ENCODE measurements at places on chromosomes 4 and X.

GRCh38 chr4:82900066-82900410 is 497 bp upstream of the THAP9 start:
- H3K4me1 ChIP-seq: 0 out of 2 replicates have a peak, but pooled peaks cover 4% of the 10 kb centered on the region
- H3K27ac ChIP-seq: peak overlapping the region; percentile 98
- no peaks in the 10 kb centered on the region for H3K27me3 ChIP-seq
- DNase-seq: peak; percentile 46
- peak overlapping the region; percentile 86 for H3K4me3 ChIP-seq

DNA sequence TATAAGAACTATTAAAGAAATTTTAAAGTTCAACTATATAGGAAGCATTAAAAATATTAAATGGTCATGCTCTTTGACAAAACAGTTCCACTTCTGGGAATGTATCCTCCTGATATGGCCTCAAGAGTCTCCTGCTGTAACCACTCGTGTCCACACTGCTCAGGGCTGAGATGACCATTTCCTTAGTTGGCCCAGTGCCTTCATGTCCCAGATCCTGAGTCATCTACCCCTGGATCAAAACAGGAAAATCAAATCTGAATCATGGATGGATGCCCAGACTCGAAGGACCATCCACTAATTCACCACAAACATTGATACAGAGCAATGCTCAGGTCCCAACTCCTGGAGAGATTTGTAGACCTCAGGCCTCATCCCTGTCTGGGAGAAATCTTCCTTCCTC is 44.7 kb downstream of the GPRASP3 start:
- no peaks in the 10 kb centered on the region for H3K36me3 ChIP-seq
- no peaks in the 10 kb centered on the region for H3K4me1 ChIP-seq
- H3K27me3 ChIP-seq: no peaks in the 10 kb centered on the region
- no peak overlapping the region for H3K27ac ChIP-seq
- H3K4me3 ChIP-seq: no peak overlapping the region
- no peak for DNase-seq

GRCh38 chrX:103845165-103845653 is 13.2 kb upstream of the RAB9B start:
- H3K4me1 ChIP-seq: no peaks in the 10 kb centered on the region
- no peaks in the 10 kb centered on the region for H3K27me3 ChIP-seq
- no peak overlapping the region for H3K27ac ChIP-seq
- H3K36me3 ChIP-seq: no peaks in the 10 kb centered on the region

DNA sequence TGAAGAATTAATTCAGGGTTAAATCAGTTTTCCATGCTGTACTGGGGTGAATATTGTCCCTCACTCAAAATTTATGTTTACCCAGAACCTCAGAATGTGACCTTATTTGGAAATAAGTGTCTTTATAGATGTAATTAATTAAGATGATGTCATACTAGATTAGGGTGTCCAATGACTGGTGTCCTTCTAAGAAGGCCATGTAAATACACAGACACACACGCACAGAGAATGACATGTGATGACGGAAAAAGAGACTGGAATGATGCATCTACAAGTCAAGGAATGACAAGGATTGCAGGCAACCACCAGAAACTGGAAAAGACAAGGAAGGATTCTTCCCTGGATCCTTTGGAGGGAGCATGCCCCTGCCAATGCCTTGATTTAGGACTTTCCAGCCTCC is 84.6 kb upstream of the GPR34 start:
- H3K27me3 ChIP-seq: no peaks in the 10 kb centered on the region
- H3K4me1 ChIP-seq: peaks cover 22% of the 10 kb centered on the region
- DNase-seq: no peak
- H3K4me3 ChIP-seq: no peak overlapping the region
- no peaks in the 10 kb centered on the region for H3K36me3 ChIP-seq
- H3K27ac ChIP-seq: peak overlapping the region; percentile 84

- H3K4me1 ChIP-seq: peaks cover 25% of the 10 kb centered on the region
- peaks cover 7% of the 10 kb centered on the region for H3K27me3 ChIP-seq
- no peak overlapping the region for H3K4me3 ChIP-seq
Observed at GRCh38 chr4:76806757-76807156, 91.2 kb downstream of the SOWAHB start.

- H3K27me3 ChIP-seq: no peaks in the 10 kb centered on the region
- H3K36me3 ChIP-seq: no peaks in the 10 kb centered on the region
- peaks cover 25% of the 10 kb centered on the region for H3K4me1 ChIP-seq
- no peak overlapping the region for H3K4me3 ChIP-seq
- DNase-seq: no peak
- no peak overlapping the region for H3K27ac ChIP-seq
Observed at GRCh38 chr4:42712854-42713253, 55.9 kb upstream of the ATP8A1 start.

- no peaks in the 10 kb centered on the region for H3K36me3 ChIP-seq
- H3K27ac ChIP-seq: no peak overlapping the region
- DNase-seq: no peak
- H3K27me3 ChIP-seq: no peaks in the 10 kb centered on the region
Observed at GRCh38 chr4:95761871-95762270, 78.0 kb upstream of the PDHA2 start.

GRCh38 chr4:137981277-137981676 is 260.9 kb downstream of the SLC7A11 start:
- H3K27ac ChIP-seq: no peak overlapping the region
- H3K4me3 ChIP-seq: no peak overlapping the region
- no peaks in the 10 kb centered on the region for H3K27me3 ChIP-seq
- H3K36me3 ChIP-seq: no peaks in the 10 kb centered on the region

DNA sequence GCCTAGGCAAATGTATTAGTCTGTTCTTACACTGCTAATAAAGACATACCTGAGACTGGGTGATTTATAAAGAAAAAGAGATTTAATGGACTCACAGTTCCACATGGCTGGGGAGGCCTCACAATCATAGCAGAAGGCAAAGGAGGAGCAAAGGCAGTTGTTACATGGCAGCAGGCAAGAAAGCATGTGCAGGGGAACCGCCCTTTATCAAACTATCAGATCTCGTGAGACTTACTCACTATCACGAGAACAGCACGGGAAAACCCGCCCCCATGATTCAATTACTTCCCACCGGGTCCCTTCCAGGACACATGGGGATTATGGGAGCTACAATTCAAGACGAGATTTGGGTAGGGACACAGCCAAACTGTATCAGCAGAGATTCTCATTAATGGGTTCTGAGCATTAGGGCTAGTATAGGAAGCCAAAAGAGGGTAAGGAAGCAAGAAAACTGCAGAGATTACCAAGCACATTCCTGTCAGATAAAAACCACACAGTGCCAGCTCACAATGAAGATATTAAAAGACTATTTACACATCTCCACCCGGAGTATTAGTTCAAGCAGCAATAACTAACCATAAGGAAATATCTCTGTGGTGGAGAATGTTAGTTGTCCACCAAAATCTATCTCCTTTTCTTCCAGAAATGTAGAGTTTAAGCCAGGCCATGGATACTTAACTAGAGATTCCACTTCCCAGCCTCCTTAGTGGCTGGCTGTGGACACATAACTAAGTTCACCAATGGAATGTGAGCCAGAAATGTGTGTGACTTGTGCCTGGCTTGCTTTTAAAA is 61.2 kb upstream of the HOPX start:
- H3K27ac ChIP-seq: no peak overlapping the region
- H3K27me3 ChIP-seq: no peaks in the 10 kb centered on the region
- no peaks in the 10 kb centered on the region for H3K4me1 ChIP-seq

GRCh38 chrX:20270562-20270890 is 3.8 kb upstream of the RPS6KA3 start:
- no peak overlapping the region for H3K27ac ChIP-seq
- H3K27me3 ChIP-seq: peaks cover 42% of the 10 kb centered on the region
- no peak overlapping the region for H3K4me3 ChIP-seq
- no peak for DNase-seq

- no peaks in the 10 kb centered on the region for H3K4me1 ChIP-seq
- H3K4me3 ChIP-seq: no peak overlapping the region
- H3K27me3 ChIP-seq: no peaks in the 10 kb centered on the region
- H3K36me3 ChIP-seq: no peaks in the 10 kb centered on the region
- H3K27ac ChIP-seq: no peak overlapping the region
Observed at GRCh38 chrX:113033966-113034680, 193.5 kb upstream of the AMOT start.

DNA sequence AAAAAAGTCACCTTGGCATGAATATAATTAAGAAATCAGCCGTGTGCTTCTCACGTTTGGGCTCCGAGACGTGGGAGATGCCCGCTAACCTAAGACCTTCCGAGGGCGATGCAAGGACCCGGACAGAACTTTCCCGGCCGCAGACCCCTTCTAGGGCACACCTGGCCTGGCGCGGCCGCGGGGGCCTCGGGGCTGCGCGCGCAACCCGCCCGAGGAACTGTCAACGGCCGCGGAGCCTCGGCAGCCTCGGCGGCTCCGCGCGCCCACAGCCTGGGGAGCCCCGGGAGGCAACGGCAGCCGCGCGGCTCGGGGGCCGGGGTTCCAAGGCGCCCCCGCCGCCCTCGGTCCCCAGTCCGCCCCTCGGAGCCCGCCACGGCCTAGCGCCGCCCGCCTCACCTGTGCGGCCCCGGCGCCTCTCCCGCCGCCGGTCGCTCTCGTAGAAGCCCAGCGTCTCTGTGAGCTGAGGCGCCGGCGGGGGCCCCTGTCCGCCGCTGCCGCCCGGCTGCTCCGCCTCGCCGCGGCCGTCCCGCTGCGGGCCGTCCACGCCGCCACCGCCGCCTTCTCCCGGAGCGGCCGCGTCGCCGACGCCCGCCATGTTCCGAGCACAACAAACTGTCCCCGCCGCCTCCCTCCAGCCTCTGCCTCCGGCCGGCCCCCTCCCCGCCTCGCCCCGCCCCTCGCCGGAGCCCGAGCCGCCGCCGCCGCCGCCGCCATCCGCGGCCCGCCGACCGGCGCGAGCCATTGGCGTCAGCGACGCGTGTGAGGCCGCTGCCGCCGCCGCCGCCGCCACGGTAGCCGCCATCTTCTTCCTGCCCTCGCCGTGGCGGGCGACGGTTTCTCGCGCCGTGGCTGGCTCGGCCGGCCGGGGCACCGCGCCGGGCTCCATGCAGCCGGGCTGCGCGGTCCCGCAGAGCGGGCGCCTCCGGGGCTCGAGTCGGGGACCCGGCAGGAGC is at the start of gene TAPT1:
Gene TAPT1 (minus strand): TSS at position 609 of the 953 bp plus-strand sequence. CDS start 14 bp downstream, at position 595.
- H3K27ac ChIP-seq: peak within 1 kb of the TSS; percentile 51
- peaks cover 25% of the 10 kb centered on the region for H3K4me1 ChIP-seq
- no peaks in the 10 kb centered on the region for H3K36me3 ChIP-seq
- no peaks in the 10 kb centered on the region for H3K27me3 ChIP-seq
- H3K4me3 ChIP-seq: peak within 1 kb of the TSS; percentile 77

DNA sequence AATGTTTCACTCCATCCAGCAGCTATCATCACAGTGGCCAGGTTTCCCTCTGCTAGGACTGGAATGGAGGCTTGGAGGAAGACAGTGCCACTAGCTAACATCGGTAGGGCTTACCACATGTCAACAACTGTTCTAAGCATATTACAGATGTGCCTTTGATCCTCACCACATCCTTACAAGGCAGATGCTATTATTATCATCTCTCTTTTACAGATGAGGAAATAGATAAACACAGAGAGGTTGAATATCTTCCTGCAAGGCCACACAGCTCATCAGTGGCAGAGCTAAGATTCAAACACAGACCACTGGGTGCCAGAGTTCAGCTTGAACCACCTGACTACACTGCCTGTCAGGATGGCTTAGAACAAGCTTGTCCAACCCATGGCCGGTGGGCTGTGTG is 47.4 kb downstream of the MAMLD1 start:
- H3K4me3 ChIP-seq: no peak overlapping the region
- DNase-seq: no peak
- no peaks in the 10 kb centered on the region for H3K27me3 ChIP-seq
- H3K27ac ChIP-seq: no peak overlapping the region

GRCh38 chr4:151725087-151725486 is 35.7 kb downstream of the GATB start:
- H3K4me1 ChIP-seq: no peaks in the 10 kb centered on the region
- DNase-seq: peak; percentile 41
- no peaks in the 10 kb centered on the region for H3K36me3 ChIP-seq
- H3K4me3 ChIP-seq: no peak overlapping the region

GRCh38 chr4:19309378-19309777 is 942.3 kb upstream of the SLIT2 start:
- DNase-seq: peak; percentile 10
- no peak overlapping the region for H3K27ac ChIP-seq
- no peaks in the 10 kb centered on the region for H3K36me3 ChIP-seq
- no peaks in the 10 kb centered on the region for H3K4me1 ChIP-seq
- no peak overlapping the region for H3K4me3 ChIP-seq

DNA sequence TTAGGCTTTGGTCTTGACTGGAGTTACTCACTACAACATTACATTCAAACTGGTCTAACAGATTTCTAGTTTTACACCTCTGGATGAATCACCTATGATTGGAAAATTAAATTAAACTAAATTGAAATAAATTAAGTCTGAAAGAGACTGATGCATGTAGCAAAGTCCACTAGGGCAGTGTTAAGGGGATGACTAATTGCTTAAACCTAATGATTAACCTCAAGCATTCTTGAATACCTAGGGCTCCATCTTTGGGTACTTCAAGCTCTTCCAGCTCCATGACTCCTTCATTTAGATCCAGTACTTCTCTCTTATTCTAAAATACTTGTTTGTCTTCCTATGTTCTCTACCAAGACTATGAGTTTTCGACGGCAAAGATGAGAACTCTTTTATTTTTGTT is 86.8 kb downstream of the SH2D1A start:
- no peaks in the 10 kb centered on the region for H3K4me1 ChIP-seq
- H3K27ac ChIP-seq: no peak overlapping the region
- no peaks in the 10 kb centered on the region for H3K36me3 ChIP-seq
- no peak for DNase-seq
- no peaks in the 10 kb centered on the region for H3K27me3 ChIP-seq

DNA sequence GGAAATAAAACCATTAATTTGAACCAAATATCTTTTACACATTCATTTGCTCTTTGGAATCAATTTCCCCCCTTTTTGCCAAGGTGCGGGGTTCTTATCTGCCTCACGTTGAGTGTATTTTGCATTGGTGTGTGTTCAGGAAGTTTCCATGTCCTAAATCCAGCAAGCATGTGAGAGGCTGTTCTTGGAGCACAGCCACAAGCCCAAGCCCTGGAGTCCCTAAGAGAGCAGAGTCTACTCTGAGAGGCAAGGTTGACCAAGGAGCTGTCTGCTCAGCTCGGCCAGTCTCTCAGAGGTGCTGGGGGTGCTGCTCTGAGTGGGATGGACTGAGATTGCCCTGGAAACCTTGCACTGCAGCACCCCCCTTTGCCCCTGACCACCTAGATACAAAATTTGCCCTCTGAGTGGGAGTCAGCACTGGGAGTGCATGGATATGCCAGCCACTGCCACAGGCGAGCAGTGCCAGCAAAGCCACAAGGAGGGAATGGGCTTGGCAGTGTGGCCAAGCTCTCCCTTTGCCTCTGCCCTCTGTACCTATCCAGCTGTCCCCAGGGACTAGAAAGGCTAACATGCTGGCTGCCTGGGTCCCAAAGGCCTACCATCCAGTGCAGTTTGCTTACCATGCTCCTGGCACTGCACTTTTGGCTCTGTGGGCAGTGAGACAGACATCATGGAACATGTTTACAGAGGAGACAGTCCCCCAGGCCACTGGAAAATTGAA is 20.5 kb upstream of the FAM193A start:
- H3K36me3 ChIP-seq: peaks cover 11% of the 10 kb centered on the region
- H3K4me3 ChIP-seq: no peak overlapping the region
- no peaks in the 10 kb centered on the region for H3K4me1 ChIP-seq
- no peaks in the 10 kb centered on the region for H3K27me3 ChIP-seq

- peaks cover 74% of the 10 kb centered on the region for H3K4me1 ChIP-seq
- no peaks in the 10 kb centered on the region for H3K36me3 ChIP-seq
Observed at GRCh38 chr4:41750626-41751448, 2.3 kb upstream of the PHOX2B start.

GRCh38 chr4:144399927-144400326 is 246.0 kb upstream of the HHIP start:
- no peaks in the 10 kb centered on the region for H3K36me3 ChIP-seq
- no peaks in the 10 kb centered on the region for H3K27me3 ChIP-seq
- H3K27ac ChIP-seq: no peak overlapping the region
- no peaks in the 10 kb centered on the region for H3K4me1 ChIP-seq
- no peak for DNase-seq

Measured in GM23338 (cell line).